ENCODE measurements at places on chromosomes 6 and 20.

DNA sequence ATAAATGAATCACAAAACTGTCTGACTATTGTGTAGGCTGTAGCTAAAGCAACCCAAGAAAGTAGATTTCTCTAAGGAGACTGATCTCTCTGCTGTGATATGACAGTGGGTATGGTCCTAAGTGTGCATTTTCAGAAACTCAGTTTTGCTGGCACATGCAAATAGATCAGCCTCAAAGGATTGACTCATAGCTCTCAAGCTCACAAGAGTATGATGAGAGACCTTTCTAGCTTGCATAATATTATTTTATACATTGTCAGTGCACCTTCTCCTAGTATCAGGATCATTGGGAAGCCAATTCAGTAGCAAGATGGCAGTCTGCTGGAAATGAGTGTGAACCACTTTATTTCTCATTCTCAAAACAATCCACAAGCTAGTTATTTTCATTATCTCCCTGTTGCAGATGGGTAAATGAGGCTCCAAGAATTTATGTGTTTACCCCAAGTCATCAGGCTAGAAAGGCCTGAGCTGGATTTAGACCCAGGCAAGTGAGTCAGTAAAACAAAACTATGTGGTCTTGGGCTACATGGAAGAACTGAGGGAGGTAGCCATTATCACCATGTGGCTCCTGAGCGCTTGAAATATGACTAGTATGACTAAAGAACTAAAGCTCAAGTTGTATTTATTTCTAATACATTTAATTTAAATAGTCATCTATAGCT is 27.9 kb upstream of the PLCB4 start:
- no peak for DNase-seq

DNA sequence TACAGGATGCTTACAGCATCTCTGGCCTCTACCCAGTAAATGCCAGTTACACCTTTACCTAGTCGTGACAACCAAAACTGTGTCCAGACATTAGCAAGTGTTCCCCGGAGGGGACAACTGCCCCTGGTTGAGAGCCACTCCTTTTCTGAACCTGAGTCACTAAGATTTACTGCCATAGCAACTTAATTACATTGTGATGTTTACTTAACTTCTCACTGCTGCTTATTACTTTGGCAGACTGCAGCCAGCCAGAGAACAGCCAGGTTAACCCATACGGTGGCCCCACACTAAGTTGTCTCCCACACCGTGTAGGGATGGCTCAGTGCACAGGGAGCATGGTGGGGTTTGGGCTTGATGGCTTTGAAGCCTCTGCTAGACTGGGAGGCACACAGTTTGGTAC is 204.7 kb upstream of the SULF2 start:
- DNase-seq = no peak

- DNase-seq = no peak
These were observed 1.2 kb downstream of the TAB2 start for GRCh38 chr6:149318581-149319286.

DNA sequence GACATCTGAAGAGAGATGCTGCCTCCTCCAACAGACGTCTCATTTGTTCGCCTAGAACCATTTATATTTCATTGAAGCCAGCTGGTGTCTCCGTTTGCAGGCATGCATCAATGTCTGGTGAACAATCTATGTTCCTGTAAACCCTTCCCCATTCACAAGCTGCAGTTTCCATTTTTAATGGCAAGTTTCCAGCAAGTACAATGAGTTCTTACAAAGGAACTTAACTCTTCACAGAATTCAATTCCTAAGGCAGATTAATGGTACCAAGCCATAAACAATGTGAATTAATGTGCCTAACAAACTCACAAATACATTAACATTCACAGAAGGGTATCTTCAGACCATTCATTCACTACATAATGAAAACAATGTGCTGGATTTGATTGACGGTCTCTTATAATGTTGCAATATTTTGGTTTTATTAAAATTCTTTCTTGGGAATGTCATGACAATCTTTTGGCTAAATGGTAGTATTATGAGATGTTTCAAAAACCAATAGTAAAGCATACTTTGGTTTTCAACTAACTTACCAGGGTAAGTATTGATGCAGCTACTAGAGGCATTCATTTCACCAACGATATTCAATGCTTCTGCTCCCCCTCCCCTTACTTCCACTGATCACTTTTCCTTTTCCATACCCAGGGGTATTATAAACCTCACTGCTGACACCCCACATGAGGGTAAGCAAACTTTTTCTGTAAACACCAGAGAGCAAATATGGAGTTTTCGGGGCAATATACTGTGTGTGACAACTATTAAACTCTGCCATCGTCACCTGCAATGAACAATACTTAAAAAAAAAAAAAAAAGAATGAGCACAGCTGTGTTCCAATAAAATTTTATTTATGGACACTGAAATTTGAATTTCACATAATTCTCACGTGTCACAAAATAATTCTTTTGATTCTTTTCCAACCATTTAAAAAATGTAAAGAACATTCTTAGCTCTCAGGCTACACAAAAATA is 4.2 kb downstream of the AKIRIN2 start:
- no peak for DNase-seq

DNA sequence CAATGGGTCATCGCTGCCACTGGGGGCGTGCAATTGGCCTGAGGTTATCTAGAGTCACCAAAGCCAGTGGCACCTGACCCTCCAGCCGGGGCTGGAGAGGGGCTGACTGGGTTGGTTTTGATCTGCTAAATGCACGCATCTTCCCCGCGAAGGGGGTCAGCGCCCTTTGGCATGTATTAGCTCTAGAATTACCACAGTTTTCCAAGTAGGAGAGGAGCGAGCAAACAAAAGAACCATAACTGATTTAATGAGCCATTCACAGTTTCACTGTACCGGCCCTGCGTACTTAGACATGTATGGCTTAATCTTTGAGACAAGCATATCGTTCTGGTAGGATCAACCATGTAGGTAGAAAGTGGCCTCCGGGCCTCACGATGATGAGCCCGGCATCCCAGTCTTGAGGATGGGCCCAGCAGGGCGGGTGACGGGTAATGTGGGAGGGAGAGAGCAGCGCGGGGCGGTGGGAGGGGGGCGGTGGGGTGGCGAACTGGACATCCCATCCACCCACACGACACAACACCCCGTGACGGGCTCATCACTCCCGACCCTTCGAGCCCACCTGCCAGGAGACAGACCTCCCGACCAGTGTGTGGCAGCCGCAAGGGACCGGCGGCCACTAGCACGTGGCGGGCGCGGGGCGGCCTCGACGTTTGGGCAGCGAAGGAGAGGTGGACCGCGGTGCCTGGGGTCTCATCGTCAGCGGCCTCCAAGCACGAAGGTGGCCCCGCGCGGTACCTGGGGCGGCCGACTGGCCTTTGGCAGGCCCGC is 1957.5 kb upstream of the DEFB115 start:
- no peak for DNase-seq

GRCh38 chr20:45782890-45783289 is 8.8 kb downstream of the WFDC3 start:
- DNase-seq = no peak

DNA sequence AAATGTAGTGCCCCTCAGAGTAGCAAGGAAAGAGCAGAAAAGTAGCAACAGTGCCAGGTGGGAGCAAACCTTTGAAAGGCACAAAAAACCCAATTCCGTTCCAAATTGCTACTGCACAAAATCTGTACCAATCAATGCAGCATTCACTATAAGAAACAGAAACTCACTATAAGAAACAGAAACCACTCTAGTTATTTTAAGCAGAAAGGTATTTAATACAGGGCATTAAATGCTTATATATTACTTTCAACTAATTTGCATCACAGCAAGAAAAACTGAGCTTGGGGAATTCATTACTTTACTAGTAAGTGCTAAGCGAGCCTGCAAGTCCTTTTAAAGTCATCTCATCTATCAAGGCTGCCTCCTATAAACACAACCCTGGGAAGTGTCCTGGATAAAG is 116.5 kb upstream of the OLIG3 start:
- DNase-seq = no peak
